Activated CD4-positive, alpha-beta T cell treated with anti-CD3 and anti-CD28 coated beads, Interleukin-2, amount 10 ng/mL, durations not matched to agents 7 days and 5 days (primary cell): ENCODE measurements at places on chromosomes 7 and 10.

- DNase-seq: no peak
Observed at GRCh38 chr7:24763303-24763901, 6.1 kb upstream of the GSDME start.

DNA sequence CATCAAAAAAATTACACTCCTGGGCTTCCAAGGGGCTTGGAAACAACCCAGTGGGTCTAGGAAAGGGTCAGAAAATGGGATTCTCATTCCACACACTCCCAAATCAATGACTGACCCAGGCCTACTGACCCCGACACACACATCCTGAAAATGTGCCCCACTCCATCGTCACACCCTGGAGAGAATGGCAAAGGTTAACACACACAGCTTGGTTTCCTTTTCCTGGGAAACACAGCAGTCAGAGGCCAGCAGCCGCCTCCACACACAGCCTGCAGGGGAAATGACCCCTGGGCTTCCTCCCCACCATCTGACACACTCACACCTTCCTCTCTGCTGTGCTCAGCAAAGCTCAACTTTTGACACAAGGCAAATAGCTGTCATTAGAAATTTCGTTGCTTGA is 42.9 kb downstream of the SH3PXD2A start:
- no peak for DNase-seq

- no peak for DNase-seq
Observed at GRCh38 chr7:102216573-102217314, 69.9 kb upstream of the SH2B2 start.

DNA sequence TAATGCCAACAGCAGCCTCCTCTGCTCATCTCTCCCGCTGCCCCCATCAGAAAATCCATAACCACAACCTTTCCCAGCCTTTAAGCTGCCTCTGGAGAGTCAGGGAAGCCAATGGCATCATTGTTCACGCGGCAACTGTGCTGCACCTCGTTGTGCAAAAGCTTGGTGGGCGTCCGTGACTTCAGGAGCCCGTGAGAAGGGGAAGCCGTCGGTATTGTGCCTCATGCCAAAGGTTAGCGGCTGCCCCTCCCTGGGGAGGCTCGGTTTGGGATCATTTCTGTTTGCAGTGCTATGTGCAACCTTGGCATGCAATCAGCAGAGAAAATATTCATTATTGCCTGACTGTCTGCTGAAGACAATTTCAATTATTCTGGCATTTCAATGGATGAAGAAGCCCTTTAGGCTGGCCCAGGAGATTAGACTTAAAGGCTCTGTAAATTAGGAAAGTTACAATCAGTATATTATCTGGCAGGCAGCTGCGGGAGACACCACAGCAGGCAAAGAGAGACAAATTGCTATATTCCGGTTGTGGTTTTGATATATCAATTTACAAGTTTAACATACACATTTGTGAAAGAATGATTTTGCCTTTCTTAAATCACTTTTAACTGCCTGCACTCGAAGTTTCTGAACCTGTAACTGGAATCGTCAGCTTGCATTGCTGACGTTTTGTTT is 244.5 kb downstream of the GATA3 start:
- no peak for DNase-seq

DNA sequence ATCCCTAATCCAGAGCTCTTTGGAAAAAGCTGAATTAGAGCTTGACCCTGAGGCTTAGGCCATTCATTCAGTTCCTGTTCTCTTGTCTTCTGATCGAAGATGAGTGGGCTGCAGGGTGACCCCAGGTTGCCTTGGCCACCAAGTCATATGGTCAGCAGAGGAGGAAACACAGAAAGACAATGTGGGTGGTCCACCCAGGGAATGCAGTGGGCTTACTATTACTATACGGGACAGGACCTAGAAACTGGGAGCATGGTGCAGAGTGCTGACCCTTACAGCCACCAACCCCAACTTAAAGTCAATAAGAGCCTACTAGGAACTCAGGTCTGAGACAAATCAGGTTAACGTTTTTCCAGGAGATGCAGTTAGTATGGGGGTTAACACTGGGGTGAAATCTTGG is 200.5 kb downstream of the HERPUD2 start:
- no peak for DNase-seq

- no peak for DNase-seq
Observed at GRCh38 chr10:68007356-68007755, 67.7 kb downstream of the HERC4 start.

DNA sequence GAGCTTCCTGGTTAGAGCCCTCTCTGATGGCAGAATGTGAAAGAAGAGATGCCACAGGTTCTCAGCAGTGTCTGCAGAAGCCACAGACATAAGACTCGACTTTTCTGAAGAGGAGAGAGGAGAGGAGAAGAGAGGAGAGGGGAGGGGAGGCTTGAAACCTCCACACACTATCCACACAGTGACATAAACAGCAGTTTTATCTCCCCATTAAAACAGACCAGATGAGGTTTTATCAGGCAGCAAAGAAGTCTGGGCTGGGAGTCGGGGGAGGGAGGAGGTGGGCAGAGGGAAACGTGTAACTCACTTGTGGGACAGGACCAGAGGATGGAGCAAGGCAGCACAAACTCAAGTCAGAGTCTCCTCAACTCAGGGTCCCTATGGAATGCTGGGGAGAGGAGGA is 76.5 kb downstream of the XPNPEP1 start:
- no peak for DNase-seq

GRCh38 chr10:91557651-91558111 is 75.2 kb downstream of the PPP1R3C start:
- no peak for DNase-seq

DNA sequence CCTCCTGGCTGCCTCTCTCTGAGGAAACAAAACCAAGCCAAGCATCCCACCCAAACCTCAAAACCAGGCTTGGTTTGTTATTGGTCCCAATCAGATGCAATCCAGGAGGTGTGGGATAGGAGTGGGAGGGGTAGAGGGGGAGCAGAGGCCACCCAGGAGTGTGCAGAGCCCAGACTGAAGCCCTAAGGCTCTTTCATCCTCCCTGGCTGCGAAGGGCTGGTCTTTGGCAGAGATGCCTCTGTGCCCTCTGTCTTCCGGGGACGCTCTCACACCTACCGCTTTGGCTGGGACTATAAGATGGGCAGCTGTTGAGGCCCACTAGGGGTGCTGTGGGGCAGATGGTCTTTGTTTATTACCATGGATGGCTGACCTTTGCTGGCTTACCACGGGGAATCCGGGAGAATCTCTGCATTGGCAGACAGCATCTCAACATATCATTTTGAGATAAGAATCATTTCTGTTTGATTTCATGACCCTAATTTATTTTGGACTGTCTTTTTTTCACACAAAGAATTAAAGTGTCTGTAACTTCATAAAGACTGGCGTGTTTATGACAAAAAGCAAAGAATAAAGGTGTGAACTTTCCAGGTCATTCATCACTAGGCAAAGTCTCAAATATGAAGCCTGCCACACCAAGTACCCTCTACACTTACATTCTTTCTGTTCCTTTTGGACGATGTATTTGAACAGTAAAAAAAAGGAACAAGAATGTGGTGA is 6.5 kb upstream of the DENND2A start:
- peak; percentile 26 for DNase-seq

DNA sequence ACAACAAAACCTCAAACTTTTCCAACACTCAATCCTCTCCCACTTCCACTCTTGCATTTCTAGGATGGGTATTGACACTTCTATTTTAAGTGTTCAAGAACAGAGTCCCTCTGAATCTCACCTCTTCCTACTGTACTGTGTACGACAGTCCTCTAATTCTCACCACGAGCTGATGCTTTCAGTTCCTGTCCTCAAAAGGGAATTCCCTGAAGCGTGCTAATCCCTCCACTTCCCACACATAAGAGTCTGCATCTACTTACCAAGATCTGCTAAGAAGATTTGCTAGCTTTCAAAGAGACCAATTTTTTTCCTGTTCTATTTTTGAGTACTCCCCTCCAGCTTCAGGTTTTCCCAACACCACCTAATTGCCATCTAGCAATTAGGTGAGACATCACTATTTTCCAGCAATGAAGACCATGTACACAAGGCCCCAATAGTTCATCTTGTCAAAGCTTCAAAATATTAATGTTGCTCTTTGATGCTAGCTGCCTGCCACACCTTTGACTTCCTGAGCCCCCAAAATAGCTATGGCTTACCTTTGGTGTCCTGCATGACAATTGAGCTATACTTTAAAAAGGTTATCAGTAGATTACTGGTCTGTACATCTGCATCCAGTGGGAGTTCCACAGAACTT is 54.4 kb downstream of the ARMH3 start:
- DNase-seq: no peak

- no peak for DNase-seq
Observed at GRCh38 chr7:107274506-107274905, 105.7 kb downstream of the HBP1 start.

GRCh38 chr10:131082201-131082850 is 229.2 kb downstream of the TCERG1L start:
- DNase-seq: no peak

GRCh38 chr7:103113164-103113563 is 35.7 kb downstream of the NAPEPLD start:
- no peak for DNase-seq

GRCh38 chr7:120700796-120701195 is 157.1 kb downstream of the TSPAN12 start:
- no peak for DNase-seq

DNA sequence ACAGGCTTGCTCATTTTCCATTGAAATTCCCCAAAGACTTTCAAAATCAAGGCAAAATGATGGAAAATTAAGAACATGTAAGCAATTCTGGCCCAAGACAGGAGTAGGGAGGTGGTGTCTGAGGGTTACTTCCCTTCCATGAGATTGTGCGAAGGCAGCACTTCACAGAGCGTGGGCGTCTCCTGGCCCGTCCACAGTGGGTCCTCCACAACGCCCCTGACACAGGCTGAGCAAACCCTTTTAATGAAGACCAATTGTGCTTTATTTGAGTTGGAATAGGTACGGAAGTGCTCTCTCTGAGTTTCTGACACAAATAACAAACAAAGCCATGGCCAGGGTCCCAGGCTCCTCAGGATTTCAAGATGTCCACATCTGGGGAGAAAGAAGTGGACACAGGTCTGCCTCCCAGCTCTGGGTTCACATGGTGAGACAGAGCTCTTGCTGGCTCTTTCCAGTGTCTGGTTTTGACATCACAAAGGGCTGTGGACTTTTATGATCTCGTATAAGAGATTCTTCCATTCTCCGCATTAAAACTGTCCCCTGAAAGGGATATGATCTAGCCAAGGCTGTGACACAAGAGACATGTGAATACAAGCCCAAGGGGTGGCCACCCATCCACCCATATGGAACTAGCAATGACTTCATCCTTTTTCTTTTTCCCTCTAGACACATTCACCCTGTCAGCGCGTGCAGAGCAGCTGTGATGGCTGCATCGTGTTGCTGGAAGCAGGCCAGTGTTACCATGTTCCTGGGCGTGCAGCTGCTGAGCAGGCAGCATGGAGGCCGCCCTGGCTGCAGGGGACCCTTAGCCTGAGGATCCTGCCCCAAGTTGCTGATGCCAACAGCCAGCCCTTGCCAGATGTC is 145.6 kb downstream of the ADAM12 start:
- no peak for DNase-seq

DNA sequence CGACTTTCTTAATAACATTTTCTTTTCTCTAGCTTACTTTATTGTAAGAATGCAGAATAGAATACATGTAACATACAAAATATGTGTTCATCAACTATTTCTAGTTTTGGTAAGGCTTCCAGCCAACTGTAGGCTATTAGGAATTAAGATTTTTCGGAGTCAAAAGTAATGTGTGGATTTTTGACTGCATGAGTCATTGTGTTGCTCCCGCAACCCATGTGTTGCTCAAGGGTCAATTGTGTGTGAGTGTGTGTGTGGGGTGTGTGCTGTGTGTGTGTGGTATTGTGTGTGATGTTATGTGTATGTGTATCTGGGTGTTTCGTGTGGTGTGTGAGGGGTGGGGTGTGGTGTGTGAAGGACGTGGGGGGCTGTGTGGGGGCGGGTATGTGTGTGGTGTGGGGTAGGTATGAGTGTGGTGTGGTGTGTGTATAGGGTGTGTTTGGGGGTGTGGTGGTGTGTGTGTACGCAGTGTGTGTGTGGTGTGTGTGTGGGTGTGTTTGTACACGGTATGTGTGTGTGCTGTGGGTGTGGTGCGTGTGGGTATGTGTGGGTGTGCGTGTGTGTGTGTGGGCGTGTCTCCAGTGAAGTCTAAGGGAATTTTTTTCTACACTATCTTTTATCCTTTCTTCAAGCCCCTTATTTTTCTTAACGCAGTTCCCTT is 60.5 kb downstream of the RSU1 start:
- DNase-seq: no peak

- DNase-seq: no peak
Observed at GRCh38 chr10:34633374-34633773, 181.7 kb downstream of the PARD3 start.

DNA sequence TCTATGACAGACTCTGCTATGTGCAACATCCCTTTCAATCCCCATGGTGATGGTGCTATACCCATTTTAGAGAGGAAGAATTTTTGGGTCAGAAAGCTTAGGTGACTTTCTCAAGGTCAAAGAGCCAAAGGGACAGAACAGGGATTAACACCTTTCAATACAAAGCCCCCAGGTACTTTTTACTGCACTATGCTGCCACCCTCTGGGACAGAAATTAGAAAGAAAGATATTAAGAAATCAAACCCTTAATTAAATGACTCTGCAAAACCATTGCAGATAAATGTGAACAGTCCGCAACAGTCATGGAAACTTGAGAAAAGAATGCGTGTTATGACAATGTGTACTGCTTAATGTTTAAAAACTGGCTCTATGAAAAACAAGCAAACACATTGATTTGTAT is 673.7 kb downstream of the MAGI2 start:
- no peak for DNase-seq

GRCh38 chr7:2666588-2667250 is 21.3 kb upstream of the AMZ1 start:
- no peak for DNase-seq

DNA sequence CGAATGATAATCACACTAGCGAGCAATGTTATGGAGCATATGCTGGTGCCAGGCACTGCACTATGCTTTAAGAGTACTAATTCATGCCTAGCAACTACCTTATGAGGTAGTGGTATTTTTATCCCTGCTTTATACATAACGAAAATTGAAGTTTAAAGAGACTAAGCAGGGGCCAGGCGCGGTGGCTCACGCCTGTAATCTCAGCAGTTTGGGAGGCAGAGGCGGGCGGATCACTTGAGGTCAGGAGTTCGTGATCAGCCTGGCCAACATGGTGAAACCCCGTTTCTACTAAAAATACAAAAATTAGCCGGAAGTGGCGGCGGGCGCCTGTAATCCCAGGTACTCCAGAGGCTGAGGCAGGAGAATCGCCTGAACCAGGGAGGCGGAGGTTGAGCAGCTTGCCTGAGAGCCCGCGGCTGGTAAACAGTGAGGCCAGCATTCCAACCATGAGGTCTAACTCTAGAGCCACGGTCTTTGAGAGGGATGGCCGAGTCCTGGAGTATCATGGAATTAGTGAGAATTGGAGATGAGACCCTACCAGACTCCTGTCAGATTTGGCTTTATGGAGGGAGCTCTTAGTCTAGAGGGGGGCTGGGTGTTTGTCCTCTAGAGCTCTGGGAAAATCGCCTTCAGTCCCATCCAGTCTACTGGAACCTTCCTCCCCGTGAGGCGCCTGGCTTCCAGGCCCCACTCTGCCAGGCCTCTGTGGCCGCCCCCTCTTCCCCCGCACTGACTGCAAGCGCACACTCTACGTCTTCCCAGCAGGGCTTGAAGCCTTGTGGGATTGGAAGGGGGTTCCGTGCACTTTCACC is 11.6 kb downstream of the TLX1 start:
- no peak for DNase-seq

- DNase-seq: no peak
Observed at GRCh38 chr10:45429790-45430189, 55.8 kb downstream of the ALOX5 start.

GRCh38 chr7:93629291-93629801 is 54.8 kb upstream of the CALCR start:
- DNase-seq: no peak
